Inflammatory macrophage treated with lipopolysaccharide for 4 hours (primary cell): ENCODE measurements at places on chromosomes 16 and 17.

GRCh38 chr17:2880050-2880449 is 83.8 kb downstream of the RAP1GAP2 start:
- DNase-seq, result no peak

GRCh38 chr17:4529533-4530152 is 25.5 kb downstream of the MYBBP1A start:
- DNase-seq, result no peak

GRCh38 chr17:37671028-37671823 is 28.0 kb upstream of the DDX52 start:
- DNase-seq, result no peak

DNA sequence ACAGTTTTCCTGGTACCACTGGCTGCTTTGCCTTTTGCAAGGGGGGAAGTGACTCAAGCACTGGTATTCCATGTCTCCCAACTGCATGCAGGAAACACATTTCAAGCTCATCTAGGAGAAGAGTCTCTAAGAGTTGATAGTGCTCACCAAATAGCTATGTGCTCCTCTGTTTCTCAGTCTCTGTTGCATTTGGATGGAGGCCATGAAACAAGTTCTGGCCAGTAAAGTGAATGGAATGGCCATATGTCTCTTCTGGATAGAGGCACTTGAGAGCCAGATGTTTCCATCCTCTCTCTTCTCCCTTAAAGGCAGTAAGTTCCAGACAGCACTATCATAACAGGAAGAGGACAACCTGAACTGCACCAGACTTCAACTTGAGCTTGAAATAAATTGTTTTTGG is 60.6 kb downstream of the C16orf82 start:
- DNase-seq, result no peak

- DNase-seq, result no peak
Observed at GRCh38 chr16:74045513-74045912, 251.1 kb upstream of the PSMD7 start.

DNA sequence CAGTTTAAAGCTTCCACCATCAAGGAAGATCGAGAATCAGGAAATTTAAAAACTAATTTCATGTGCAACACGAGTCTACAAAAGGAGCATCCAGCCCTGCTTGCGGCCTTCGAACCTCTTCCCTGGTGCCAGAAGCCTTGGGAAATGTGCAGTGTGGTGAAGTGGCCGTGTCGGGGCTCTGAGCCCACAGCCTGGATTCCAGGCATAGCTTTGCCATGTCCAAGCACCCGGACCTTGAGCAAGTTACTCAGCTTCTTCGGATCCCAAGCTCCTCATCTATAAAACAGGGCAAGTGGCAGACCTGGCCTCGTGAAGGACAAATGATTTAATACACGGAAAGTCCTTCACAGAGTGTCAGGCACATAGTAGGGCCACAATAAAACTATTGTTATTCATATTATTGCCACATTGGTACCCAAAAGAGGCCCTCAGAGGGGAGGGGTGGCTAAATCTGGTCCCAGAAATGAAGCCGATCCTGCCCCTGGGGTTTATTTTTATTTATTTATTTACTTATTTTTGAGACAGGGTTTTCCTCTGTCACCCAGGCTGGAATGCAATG is 34.8 kb downstream of the COTL1 start:
- DNase-seq, result no peak

DNA sequence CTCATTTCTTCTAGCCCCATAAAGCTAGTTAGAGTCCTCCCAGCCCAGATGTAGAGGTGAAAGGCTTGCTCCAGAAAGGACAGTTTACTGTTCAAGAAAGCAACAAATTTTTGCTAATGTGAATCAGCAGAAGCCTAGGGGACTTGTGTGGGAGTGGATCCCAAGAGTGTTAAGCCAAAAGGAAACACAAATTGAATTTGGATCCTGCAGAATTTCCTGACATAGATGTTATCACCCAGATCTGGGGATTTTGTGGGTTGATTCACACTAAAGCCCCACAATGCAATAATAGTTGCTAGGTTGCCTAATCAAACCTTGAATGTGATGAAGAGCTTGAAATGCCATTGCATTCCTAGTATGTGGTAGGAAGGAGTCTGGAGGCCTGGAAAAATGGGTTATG is 135.2 kb upstream of the HS3ST3A1 start:
- no peak for DNase-seq

DNA sequence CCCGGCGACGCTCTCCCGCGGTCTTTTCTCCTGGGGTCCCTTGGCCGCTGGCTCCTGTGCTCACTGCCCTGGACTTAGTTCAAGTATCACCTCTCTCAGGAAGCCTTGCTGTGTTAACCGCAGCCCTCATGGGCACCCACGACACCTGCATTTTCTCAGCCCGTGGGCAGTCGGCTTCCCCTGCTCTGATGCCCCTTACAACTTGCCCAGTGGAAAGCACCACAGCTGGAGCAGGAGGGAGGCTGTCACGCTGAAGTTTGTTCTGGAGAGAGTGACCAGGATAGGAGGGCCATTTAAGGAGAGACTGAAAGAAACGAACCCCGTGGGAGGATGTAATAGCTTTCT is 395 bp downstream of the STXBP4 start:
- peak; percentile 44 for DNase-seq

DNA sequence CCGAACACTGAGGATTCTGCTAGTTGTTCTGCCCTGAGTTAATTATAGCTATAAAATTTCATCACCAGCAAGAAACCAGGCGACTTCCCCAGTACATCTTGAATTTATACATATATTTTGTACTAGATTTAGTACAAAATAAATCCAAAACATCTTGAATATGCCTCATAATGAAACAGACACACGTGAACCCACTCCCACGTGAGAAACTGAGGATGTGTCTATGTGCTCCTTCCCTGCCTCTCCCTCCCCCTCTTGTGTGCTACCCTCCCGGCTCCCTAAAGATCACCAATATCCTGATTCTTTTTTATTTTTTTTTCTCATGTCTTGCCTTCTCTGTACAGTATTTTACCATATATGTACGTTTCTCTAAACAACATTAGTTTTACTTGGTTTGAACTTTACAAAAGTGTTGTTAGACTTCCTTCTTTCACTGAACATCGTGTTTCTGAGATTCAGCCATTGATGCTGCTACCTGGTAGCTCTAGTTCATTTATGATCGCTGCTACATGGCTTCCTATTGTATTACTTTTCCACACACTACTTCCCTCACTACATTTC is 1.1 kb upstream of the LCMT1 start:
- DNase-seq, result peak; percentile 40

DNA sequence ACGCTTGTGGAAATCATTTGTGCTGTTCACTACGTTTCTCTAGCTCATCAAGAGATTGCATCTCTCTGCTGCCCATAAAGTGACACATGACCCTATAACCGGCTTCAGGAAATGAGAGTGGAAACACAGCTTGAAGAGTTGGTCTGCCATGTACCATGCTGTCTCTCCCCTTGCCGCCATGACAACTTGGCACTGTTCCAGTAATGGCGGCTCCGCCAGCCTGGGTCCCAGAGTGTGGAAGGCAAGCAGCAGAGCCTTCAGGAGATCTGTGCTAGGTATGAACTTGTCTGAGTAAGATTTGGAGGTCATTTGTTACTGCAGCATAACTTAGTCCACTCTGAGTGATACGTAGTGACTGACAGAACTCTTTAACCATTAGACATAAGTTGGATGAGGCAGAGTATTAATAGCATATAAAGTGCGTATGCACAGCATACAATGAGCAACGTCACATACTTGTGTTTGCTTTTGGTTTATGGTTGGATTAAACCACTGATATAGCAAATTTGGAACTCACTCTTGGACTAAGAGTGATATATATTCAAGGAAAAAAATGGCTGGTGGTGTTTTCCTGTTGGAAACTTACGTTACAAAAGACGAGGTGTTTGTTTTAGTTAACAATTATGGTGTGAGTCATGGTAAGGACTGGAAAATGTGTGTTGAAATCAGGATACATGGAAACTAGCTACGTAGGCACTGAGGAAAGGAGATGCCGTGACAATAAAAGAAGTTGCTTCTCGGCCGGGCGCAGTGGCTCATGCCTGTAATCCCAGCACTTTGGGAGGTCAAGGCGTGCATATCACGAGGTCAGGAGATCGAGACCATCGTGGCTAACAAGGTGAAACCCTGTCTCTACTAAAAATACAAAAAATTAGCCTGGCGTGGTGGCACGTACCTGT is 24.4 kb upstream of the PMP22 start:
- DNase-seq, result no peak

DNA sequence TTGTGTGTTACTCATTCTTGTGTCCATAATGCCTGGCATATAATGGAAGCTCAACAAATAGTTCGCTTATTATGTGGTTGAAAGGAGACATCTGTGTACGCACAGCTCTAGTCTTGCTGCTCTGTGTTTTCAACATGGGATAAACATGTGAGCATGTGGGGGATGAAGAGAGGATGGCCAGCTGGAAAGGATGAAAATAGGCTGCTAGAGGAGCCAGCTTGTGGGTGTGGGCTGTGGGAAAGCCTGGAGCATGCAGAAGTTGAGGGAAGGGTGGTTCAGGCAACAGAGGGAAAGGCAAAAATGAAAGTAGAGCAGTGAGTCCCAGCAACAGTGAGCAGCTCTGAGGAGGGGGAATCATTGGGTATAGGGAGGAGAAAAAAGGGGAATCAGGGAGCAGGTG is 324.6 kb upstream of the CDH11 start:
- no peak for DNase-seq

DNA sequence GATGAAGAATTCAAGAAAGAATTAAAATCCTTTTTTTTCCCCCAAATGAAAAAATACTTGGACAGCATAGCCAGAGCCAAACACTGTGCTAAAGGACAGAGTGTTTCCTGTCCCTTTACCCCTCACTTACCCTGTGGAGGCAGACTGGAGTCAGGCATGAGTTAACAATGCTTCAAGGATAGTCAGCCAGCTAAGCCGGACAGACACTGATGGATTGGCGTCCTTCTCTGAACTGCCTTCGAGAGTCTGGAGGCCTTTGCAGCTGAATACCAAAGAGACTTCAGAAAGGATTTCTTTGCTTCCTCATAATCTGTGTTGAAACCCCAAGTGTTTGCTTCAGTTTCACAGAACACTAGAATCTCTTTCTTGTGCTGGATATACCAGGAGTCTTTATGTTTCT is 4.6 kb downstream of the METTL9 start:
- peak; percentile 74 for DNase-seq

GRCh38 chr17:35780950-35781349 is 14.5 kb downstream of the MMP28 start:
- no peak for DNase-seq

DNA sequence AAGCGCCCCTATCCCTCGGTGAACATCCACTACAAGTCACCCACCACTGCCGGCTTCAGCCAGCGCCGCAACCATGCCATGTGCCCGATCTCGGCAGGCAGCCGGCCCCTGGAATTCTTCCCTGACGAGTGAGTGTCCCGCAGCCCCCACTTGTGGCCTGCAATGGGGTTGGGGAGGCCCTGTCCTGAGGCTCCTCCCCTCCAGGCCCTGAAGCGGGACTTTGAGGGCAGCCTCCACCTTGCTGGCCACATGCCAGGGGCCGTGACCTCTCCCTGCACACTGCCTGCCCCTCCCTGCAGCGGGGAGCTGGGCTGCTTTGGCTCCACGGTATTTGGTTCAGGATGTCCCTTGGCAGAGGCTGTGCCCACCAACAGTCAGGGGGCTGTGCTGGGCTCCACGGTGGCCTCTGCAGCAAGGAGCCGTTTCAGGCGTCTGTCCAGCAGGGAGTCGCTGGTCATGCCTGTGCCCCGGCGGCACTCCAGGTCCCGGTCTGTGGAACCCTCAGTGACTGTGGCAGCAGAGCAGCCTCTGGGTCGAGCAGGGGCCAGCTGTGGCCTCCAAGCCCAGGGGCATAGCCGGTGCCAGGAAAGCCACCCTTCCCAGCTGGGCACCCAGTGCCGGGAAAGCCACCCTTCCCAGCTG is 8.3 kb downstream of the NME3 start:
- DNase-seq, result no peak

GRCh38 chr16:67504031-67505021 is 21.0 kb upstream of the AGRP start:
- peak; percentile 96 for DNase-seq
